ENCODE measurements at places on chromosomes 1 and 21.

DNA sequence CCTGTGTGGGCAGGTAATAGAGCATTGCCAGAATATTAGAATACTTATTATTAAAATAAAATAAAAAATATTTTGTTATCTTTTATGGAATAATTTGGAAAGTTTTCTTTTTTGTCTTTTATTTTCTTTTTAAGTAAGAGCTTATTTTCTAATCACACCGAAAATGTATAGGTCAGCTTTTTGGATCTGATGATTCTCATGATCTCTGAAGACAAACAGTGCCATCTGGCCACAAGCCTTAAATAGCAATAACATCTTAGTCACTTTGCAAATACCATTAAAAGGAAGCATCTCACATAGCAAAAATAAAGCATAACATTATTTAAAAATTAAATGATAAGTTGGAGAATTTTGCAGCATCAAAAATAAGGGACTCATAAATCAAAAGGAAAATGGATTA is 213.8 kb downstream of the PLA2G4A start:
- DNase-seq = no peak

DNA sequence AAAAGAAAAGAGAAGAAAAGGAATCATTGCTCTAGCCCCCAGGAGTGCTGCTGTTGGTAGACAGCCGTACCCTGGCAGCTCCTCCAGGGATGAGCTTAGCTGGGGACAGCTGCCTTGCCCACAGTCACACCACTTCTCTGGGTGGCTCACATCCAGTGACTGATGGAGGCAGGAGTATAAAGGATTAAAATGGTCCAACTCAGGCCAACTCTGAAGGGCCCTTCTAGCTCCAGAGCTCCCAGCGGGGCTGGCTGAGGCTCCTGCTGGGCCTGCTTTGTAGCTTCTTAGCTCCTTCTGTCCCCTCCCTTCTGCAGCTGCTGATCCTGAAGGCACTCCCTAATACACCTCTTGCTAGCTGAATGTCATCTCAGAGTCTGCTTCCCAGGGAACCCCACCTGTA is 4.4 kb downstream of the CITED4 start:
- DNase-seq = no peak

DNA sequence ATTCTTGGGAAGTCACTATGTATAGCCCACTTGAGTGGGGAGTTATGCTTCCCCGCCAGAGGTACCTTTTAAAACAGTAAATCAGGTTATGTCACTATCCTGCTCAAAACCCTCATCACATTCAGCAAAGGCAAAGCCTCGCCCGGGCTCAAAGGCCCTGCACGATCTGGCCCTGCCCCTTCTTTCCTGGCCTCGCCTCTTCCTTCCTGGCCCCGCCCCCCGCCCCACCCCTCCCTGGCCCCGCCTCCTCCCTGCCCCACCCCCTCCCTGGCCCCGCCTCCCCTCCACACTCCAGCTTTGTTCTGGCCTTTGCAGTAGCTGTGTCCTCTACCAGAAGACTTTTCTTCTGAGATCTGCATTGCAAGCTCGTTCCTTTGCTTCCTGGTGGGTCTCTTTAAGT is 6.6 kb downstream of the LDLRAD2 start:
- peak; percentile 42 for DNase-seq

- DNase-seq = no peak
Measured at GRCh38 chr1:23400324-23401114, 24.0 kb downstream of the TCEA3 start.

DNA sequence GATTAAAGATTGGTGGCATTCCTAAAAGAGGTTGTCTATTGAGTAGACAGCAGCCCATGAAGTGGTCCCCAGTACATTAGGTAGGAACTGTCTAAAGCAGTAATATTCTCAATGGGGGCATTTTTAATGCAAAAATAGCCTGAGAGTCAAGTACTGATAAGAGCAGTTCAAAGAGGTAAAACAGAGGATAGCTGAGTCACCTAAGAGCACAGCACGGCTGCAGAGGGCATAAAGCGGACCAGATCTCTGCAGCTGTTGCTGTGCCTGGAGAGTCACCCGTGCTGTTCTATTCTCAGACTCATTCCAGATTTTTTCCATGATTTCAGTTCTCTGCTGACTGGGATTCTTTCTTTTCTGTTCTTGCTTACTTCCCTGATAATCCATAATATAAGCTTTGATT is 313.2 kb downstream of the OLFM3 start:
- DNase-seq = no peak

GRCh38 chr1:208437401-208437800 is 193.2 kb upstream of the PLXNA2 start:
- no peak for DNase-seq

All from hematopoietic multipotent progenitor cell treated with erythropoietin and hydrocortisone succinate and interleukin-3 and kit ligand, for 17 days (in vitro differentiated cells).